ENCODE measurements at places on chromosomes 2 and 18.

DNA sequence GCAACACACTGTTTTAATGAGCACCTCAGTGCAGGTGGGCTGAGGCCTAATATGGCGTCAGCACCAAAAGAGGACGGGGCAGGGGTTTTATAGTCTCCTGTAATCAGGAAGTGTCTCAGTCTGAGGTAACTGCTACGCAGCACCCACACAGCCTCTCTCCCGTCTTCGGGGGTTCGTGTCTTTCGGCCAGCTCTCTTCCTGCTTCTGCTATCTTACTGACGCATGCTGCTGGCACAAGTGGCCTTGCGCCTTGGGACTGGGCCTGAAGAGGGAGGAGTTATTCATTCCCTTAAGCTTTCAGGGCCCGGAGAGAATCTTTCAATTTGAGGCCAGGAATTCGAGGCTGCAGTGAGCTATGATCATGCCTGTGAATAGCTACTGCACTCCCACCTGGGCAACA is 14.5 kb upstream of the PAPOLG start:
- no peak for DNase-seq

- no peak for DNase-seq
These were observed 338.4 kb downstream of the FIGN start for GRCh38 chr2:163397451-163397850.

- DNase-seq: no peak
These were observed 103.3 kb upstream of the RBBP8 start for GRCh38 chr18:22829781-22830180.

- no peak for DNase-seq
These were observed 20.6 kb upstream of the CNOT11 start for GRCh38 chr2:101231937-101232730.

- no peak for DNase-seq
These were observed 50.0 kb downstream of the EML4 start for GRCh38 chr2:42219160-42219559.

DNA sequence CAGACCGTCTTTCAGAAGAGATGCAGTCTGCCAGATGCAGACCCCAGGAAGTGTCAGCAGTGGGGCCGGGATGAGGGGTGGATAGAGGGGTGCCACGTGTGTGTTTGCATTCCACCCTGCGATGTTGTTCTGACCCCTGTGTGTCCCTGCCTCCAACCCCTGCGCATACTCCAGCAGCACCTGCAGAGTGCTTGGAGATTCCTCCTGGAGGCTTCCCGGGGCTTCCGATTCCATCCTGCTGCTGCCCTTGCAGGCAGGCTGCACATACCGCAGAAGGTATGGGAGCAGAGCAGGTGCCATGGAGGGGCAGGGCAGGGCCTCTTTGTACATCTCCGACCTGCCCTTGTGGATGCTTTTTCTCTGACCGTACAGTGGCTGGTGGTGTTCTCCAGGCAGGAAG is 177.2 kb downstream of the SH3RF3 start:
- DNase-seq: no peak

GRCh38 chr2:127512362-127512761 is 13.9 kb downstream of the IWS1 start:
- DNase-seq: no peak
